ENCODE measurements at places on chromosomes 6 and 20. TPM values are rescaled to one million over a fixed set of nuclear protein-coding genes. Genes with fewer than 3 reads are reported as not detected.

The SAPCD1 gene
- total RNA-seq: 3.7 TPM

The RNF182 gene
- total RNA-seq: 1.8 TPM

The BCKDHB gene
- 13.6 TPM for total RNA-seq

The PTGIS gene
- 0.12 TPM for total RNA-seq

The LY6G6D gene
- not detected for total RNA-seq

DNA sequence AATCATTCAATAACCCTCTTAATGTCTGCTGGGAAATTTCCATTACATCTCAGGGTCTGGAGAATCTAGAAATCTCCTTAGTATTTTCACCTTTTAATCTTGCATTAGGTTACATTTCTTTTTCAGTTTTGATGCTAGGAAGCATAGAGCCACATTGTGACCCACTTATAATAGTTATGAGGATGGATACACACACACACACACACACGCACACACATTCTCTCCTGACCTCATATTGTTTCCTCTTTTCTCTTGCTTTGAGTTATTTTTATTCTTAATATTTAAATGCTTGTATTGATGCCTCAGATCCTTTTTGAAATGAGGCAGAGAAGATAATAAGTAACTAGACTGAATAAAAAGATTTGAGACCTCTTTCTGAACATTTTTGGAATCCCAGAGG, 128.4 kb downstream of the KLHL32 start:
- DNase-seq: no peak
- no peak overlapping the region for H3K4me3 ChIP-seq
- H3K4me1 ChIP-seq: peaks cover 6% of the 10 kb centered on the region
- H3K27me3 ChIP-seq: peaks cover 2% of the 10 kb centered on the region

DNA sequence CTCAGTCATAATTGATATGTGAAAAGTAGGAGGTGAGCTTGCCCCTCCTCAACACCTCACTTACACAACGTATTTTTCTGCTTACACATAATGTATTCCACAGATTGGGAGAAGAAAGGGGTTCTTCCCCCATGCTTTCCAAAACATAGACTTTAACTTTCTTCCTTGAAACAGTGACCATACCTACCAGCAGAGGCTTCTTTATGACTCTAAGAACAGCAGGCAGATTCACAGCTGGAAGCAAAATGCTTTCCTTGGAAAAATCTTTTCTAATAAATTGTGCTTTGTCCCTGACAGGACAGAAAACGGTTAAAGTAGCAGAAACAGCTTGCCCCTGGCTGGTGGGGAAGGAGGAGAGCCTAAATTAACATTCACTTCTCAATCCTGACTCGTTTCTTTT, 629.1 kb upstream of the IMPG1 start:
- DNase-seq: no peak
- no peak overlapping the region for H3K4me3 ChIP-seq
- peaks cover 2% of the 10 kb centered on the region for H3K4me1 ChIP-seq
- H3K27ac ChIP-seq: no peak overlapping the region

DNA sequence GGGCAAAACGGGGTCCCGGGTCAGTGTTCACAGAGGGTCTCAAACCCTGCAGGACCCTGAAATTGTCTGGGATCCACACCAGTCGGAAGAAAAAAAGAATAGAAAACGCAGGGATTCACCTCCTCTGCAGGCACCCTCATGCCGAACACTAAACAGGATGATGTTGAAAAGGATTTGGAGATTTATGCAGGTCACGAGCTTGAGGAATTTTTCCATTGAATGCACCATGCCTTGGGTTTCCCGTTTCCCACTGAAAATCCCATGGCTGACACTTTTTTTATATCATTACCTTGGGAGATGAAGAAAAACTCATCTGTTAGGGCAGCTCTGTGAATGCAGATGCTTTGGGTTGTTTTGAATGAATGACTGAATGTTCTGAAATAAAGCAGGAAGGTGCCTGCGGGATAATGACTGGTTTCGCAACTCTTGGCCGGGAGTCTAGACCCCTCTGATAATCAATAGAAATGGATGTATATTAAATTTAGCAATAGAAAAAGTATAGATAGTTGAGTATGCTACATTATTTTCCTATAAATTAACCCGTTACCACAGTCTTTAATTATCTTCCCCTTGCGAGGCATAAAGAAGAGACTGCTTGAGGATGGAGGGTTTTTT, 147.5 kb upstream of the AFDN start:
- DNase-seq: no peak
- peaks cover 54% of the 10 kb centered on the region for H3K4me1 ChIP-seq
- peak overlapping the region; percentile 77 for H3K4me3 ChIP-seq
- H3K27ac ChIP-seq: peak overlapping the region; percentile 80
- H3K36me3 ChIP-seq: no peaks in the 10 kb centered on the region
- H3K27me3 ChIP-seq: peaks cover 12% of the 10 kb centered on the region

GRCh38 chr20:45465491-45466266, 3.9 kb upstream of the WFDC2 start:
- peaks cover 12% of the 10 kb centered on the region for H3K27me3 ChIP-seq
- H3K36me3 ChIP-seq: peaks cover 4% of the 10 kb centered on the region
- DNase-seq: no peak
- H3K27ac ChIP-seq: no peak overlapping the region
- H3K4me1 ChIP-seq: no peaks in the 10 kb centered on the region

- no peak overlapping the region for H3K27ac ChIP-seq
- no peak overlapping the region for H3K4me3 ChIP-seq
- H3K36me3 ChIP-seq: no peaks in the 10 kb centered on the region
- no peaks in the 10 kb centered on the region for H3K4me1 ChIP-seq
- no peak for DNase-seq
- no peaks in the 10 kb centered on the region for H3K27me3 ChIP-seq
Observed at GRCh38 chr6:72589096-72589495, 32.8 kb upstream of the KCNQ5 start.

DNA sequence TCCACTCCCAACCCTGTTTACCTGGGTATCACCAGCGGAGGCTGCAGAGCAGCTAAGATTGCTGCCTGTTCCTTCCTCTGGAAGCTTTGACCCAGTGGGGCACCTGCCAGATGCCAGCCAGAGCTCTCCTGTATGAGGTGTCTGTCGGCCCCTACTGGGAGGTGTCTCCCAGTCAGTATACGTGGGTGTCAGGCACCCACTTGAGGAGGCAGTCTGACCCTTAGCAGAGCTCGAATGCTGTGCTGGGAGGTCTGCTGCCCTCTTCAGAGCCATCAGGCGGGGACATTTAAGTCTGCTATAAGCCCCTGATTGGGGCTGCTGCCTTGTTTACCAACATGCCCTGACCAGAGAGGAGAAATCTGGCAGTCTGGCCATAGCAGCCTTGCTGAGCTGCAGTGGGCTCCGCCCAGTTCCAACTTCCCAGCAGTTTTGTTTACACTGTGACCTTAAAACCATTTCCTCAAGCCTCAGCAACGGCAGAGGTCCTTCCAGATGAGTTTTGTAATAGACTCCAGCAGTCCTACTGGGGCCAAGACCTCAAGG, 2.8 kb downstream of the RAET1E start:
- no peaks in the 10 kb centered on the region for H3K36me3 ChIP-seq
- no peaks in the 10 kb centered on the region for H3K4me1 ChIP-seq
- no peak overlapping the region for H3K4me3 ChIP-seq
- peaks cover 5% of the 10 kb centered on the region for H3K27me3 ChIP-seq
- H3K27ac ChIP-seq: no peak overlapping the region

GRCh38 chr6:130526466-130526865, 160.6 kb downstream of the TMEM200A start:
- H3K4me1 ChIP-seq: no peaks in the 10 kb centered on the region
- H3K4me3 ChIP-seq: no peak overlapping the region
- no peak overlapping the region for H3K27ac ChIP-seq
- no peaks in the 10 kb centered on the region for H3K36me3 ChIP-seq
- no peaks in the 10 kb centered on the region for H3K27me3 ChIP-seq

GRCh38 chr6:47247227-47247797, 62.4 kb downstream of the TNFRSF21 start:
- H3K4me1 ChIP-seq: peaks cover 29% of the 10 kb centered on the region
- no peaks in the 10 kb centered on the region for H3K36me3 ChIP-seq
- peak overlapping the region; percentile 1 for H3K27ac ChIP-seq
- no peaks in the 10 kb centered on the region for H3K27me3 ChIP-seq
- no peak overlapping the region for H3K4me3 ChIP-seq

GRCh38 chr20:8498571-8498970, 366.5 kb downstream of the PLCB1 start:
- no peak overlapping the region for H3K27ac ChIP-seq
- no peaks in the 10 kb centered on the region for H3K36me3 ChIP-seq
- no peaks in the 10 kb centered on the region for H3K4me1 ChIP-seq
- DNase-seq: no peak
- H3K4me3 ChIP-seq: no peak overlapping the region
- H3K27me3 ChIP-seq: no peaks in the 10 kb centered on the region

DNA sequence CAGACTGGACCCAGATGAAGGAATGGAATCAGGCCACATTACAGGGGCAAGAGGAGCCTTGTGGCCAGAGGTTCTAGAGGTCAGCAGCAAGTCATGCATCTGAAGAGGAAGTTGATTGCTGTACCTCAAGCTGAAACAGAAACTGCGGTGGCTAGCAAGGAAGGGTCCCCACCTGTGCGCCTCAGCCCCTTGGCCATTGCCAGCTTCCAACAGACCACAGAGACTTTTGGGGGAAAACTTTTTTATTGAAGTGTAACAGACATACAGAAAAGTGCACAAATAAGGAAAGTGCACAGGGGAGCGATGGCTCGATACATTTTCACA, 26.8 kb upstream of the SLC9A8 start:
- no peaks in the 10 kb centered on the region for H3K27me3 ChIP-seq
- H3K4me1 ChIP-seq: no peaks in the 10 kb centered on the region
- no peak overlapping the region for H3K4me3 ChIP-seq

GRCh38 chr6:43836507-43837240, 66.7 kb downstream of the VEGFA start:
- H3K36me3 ChIP-seq: no peaks in the 10 kb centered on the region
- H3K4me3 ChIP-seq: no peak overlapping the region
- peaks cover 4% of the 10 kb centered on the region for H3K27me3 ChIP-seq
- no peak for DNase-seq
- no peak overlapping the region for H3K27ac ChIP-seq

GRCh38 chr20:60787276-60787675, 464.8 kb upstream of the CDH4 start:
- peaks cover 3% of the 10 kb centered on the region for H3K27me3 ChIP-seq
- peaks cover 3% of the 10 kb centered on the region for H3K4me1 ChIP-seq
- H3K27ac ChIP-seq: no peak overlapping the region
- no peak for DNase-seq

Measured in glutamatergic neuron (in vitro differentiated cells).